ENCODE measurements at places on chromosomes 1 and 21. TPM values are rescaled to one million over a fixed set of nuclear protein-coding genes. Genes with fewer than 3 reads are reported as not detected.

Gene TNFSF18
- polyA plus RNA-seq, result 0.15 TPM

DNA sequence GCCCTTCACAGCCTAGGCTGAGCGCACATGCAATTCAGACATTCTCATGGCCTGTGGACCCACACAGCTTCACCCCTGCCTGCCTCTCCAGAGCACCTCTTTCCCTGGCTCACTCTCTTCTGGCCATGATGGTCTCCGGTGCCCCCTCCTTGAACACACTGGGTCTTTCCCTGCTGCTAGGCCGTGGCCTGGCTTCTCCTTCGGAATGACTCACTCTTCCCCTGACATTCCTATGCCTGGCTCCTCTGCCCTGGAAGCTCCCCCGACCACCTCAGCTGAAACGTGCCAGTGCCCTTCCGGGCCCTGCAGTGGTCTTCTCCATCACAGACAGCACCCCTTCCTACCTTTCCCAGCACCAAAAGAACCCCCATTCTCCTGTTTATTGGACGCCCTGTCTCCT, 28.3 kb downstream of the EPHA8 start:
- DNase-seq, result no peak

DNA sequence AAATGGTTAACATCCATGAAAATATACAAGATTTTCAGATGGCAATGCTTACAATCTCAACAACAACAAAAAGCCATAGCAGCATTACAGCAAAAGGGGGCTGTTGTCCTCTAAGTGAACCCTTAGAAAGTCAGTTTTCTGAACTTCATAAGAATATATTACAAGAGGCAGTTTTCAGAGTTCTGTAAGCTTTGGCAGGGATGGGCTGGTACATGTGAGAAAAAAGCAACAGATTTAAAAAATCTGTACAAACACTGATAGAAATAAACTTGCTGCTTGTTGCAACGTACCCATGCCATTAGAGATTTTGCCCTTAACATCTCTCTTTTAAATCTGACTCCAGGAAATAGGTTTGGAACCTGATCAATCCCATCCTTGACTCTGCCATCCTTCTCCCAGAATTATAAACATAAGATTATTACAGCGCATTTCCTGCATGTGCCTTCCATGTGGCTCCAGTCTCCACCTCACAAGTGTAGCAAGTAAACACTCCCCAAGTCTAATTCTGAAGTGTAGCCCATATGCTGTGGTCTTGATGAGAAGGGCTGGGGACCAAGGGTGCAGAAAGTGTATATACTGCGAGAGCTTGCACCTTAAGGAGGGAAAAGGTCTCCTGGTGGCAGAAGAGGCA, 101.4 kb upstream of the TSPAN2 start:
- no peak for DNase-seq

- no peak for DNase-seq
Observed at GRCh38 chr1:938088-938683, 14.5 kb downstream of the SAMD11 start.

DNA sequence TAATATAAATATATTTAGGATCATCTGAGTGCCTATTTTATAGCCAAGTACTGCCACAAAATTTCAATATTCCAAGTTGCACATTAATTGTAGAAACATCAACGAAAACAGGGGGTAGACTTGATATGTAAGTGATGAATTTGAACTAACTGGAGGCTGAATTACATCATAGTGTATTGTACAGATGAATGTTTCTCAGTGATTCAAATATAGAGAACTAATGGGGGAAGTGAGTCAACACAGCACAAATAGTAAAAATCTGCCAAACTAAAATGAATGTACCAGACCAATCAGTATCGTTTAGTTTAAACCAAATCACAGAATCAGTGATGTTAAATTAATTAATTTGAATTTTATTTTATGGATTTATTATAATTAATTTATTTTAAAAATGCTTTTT, 42.8 kb downstream of the RTCA start:
- DNase-seq, result no peak

GRCh38 chr1:91883470-91883869, 2.5 kb downstream of the TGFBR3 start:
- no peak for DNase-seq

GRCh38 chr21:27406300-27407009, 439.6 kb upstream of the ADAMTS5 start:
- no peak for DNase-seq

All from brain (organoid and tissue), 16 donors.